ENCODE measurements at places on chromosomes 6 and 20.

DNA sequence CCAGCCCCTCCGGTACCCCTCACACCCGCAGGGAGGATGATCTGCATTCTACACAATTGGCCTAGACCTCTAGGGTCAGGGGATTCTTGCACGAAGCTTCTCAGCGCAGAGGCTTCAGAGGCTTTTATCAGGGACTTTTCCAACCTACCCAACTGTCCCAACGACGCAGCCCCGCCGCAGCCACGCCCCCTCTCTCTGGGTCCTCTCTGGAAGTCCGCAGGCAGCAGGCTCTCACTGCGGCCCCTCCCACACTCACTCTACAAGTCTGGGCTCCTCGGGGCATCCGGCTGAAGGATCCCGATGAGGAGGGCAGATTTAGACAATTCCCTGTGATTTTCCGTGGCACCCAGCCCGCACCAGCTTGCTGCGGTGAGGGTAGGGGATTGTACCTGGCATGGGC, 227.7 kb upstream of the RNF24 start:
- no peak for DNase-seq

DNA sequence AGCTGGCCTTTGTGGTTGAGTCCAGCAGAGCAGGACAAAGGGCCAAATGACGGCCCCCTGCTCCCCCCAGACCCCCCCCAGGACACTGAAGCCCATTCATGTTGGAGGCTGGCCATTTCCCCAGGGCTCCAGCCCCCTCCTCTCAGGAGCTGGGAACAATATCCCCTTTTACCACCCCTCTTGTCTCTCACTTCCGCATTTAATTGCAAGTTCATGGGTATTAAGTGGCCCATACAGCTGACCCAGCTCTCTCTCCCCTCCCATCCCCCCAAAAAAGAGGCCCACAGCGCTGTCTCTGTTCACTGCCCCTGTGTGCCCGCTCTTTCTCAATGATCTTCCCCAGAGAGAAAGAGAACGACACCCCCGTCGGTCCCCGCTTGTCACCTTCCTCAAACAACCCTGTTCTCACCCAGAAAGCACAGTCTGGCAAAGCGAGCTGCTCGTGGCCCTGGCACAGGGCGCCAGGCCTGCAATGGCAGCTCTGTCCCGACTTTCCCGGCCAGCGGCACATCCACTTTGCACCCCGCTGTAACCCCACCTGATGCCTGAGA, 30.4 kb downstream of the PREX1 start:
- peak; percentile 69 for DNase-seq

DNA sequence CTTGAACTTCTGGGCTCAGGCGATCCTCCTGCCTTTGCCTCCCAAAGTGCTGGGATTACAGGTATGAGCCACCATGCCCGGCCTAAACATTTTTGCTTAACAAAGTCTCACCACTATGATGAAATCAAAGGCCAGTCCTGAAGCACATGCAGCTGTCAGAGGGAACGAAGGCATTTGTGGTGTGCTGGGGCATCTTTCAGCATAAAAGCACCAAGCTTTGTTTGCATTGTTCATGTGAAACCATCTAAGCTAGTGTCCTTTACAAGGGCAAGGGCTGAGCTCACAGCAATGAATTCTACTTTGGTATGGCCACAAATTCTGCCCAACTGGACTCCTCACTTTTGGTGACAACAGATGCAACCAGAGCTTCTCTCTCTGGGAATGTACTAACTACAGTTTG, 66.8 kb downstream of the ZFP64 start:
- no peak for DNase-seq

- DNase-seq = no peak
Observed at GRCh38 chr6:169093770-169094551, 159.7 kb downstream of the THBS2 start.

GRCh38 chr6:31209137-31209536, 38.7 kb upstream of the POU5F1 start:
- no peak for DNase-seq

DNA sequence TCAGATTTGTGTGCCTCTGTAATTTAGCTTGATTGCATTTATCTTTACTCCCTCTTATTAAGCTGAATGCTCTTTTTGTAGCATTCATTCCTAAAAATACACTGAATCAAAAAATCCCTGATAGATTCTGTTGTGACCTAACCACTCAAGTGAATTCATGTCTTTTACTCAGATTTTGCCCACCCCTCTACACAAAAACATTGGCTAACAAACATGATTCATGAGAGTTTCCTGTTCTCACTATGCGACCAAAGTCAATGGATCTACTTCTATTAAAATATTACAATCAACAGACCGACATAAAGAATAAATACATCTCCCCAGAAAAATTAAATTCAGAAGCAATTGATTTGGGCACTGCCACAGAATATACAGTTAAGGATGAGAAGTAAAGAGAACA, 99.5 kb upstream of the THEMIS start:
- no peak for DNase-seq

GRCh38 chr6:38164671-38165108, 345.2 kb downstream of the ZFAND3 start:
- DNase-seq = no peak

- DNase-seq = no peak
Observed at GRCh38 chr6:152360034-152360433, 277.1 kb downstream of the SYNE1 start.

GRCh38 chr20:251354-251753, 6.2 kb upstream of the DEFB132 start:
- DNase-seq = no peak

- DNase-seq = no peak
Observed at GRCh38 chr6:169908403-169908933, 157.0 kb downstream of the ERMARD start.

GRCh38 chr6:13715444-13715883, 3.8 kb upstream of the RANBP9 start:
- no peak for DNase-seq

GRCh38 chr6:5211492-5211891, 49.3 kb downstream of the LYRM4 start:
- DNase-seq = no peak

DNA sequence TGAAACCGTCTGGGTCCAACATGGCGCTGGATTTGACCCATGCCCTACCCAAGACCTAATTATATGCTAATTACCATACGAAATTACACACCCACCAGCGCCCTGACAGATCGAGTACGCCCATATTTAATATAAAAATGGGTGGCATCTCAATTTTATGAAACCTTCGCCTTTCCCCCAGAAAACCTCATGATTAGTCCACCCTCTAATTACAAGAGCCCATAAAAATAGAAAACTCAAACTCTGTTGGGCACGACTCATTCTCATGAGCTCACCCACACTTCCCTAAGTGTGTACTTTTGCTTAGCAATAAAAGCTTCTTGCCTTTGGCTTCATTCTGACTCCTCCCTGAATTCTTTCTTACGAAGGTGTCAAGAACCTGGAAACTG, 136.4 kb downstream of the OR2B2 start:
- DNase-seq = no peak

Measured in Right ventricle myocardium superior (tissue), 1 donor.